ENCODE measurements at places on chromosomes 2 and 18.

- DNase-seq: no peak
Observed at GRCh38 chr2:98149333-98149697, 62.3 kb downstream of the VWA3B start.

DNA sequence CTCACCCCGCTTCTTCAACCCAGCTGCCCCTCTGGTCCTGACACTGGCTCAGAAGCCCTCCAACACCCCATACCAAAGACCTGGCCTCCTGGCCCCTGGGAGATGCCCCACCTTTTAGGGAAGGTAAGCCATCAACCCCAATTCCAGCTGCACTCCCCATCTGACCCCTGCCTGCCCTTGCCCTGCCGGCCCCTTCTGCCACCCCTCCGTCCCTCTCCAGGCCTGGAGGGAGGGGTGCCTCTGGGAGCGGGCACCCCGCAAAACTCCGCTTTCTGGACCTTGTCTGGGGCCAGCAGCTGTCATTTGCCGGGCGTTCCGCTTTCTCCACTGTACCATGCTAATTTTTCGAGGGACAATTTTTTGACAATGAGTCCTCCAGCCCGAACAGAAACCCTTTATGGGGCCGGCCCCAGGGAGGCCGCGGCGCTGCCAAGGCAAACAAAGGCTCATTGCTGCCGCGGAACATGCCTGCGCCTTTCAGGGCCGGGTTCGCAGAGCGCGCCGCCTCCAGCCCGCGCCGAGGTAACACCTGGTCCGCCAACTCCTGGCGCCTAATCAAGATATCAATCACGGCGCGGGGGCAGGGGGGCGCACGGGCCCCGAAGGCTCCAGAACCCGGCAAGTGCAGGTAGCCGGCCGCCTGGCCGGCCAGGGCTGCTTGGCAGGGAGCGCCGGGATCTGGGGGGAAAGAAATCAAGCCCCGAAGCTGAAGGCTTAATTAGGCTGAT lies 96.0 kb downstream of the INHBB start:
- no peak for DNase-seq

GRCh38 chr2:108947271-108947907 lies 41.6 kb downstream of the EDAR start:
- no peak for DNase-seq

GRCh38 chr18:63192885-63193349 lies 126.7 kb downstream of the BCL2 start:
- no peak for DNase-seq

- no peak for DNase-seq
Observed at GRCh38 chr2:235050980-235051351, 99.1 kb downstream of the SH3BP4 start.

- DNase-seq: no peak
Observed at GRCh38 chr2:172680436-172681068, 55.1 kb upstream of the RAPGEF4 start.

GRCh38 chr18:30469091-30469490 lies 573.5 kb downstream of the DSC3 start:
- no peak for DNase-seq
